Panc1 (cell line): ENCODE measurements at places on chromosomes 16 and 17. TPM values are rescaled to one million over a fixed set of nuclear protein-coding genes. Genes with fewer than 3 reads are reported as not detected.
A peak's percentile ranks its signal among the peaks of the same experiment; 100 is the strongest.

Gene HSF4
- total RNA-seq = 38.6 TPM

Gene PYY
- not detected for total RNA-seq

Gene GFAP
- not detected for total RNA-seq

Gene CD300E
- total RNA-seq = not detected

Gene LRRC45
- total RNA-seq = 29.9 TPM

Gene GPRC5B
- 10.4 TPM for total RNA-seq

DNA sequence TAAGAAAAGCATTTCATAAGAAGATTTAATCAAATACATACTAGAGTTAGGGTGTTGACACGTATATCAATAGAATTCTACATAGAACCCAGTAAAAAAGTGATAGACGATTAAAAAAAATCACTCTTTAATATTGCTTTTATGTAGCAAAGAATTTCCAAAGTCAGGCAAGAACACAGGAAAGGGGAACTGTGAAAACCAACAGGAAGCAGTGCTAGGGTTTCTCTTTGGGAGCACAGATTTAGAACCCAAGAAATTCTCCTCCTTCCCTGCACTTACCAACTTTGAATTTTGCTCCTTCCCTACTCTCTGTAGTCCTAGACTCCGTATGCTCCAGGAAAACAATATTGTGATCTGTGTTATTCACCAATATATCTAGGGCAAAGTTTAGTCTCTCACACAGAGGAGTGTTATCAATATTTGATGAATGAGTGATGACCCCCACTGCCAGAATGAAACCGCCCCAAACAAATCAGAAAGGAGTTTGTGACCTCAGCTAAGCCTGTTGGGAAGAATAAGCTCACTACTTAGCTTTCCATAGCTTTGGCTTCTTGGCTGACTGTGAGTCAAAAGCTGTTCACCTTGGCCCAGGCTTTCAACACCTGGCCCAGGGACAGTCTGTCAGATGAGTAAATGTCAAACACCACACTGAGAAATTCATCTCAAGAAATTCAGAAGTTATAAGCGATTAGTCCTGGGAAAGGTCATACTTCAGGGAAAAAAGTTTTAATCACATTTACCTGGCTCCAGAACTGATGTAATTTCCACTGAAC is 8.6 kb downstream of the RFWD3 start:
- no peak overlapping the region for H3K27ac ChIP-seq
- H3K4me1 ChIP-seq = no peaks in the 10 kb centered on the region; the same call in 1 of the 2 replicates
- DNase-seq = no peak
- no peaks in the 10 kb centered on the region for H3K27me3 ChIP-seq

DNA sequence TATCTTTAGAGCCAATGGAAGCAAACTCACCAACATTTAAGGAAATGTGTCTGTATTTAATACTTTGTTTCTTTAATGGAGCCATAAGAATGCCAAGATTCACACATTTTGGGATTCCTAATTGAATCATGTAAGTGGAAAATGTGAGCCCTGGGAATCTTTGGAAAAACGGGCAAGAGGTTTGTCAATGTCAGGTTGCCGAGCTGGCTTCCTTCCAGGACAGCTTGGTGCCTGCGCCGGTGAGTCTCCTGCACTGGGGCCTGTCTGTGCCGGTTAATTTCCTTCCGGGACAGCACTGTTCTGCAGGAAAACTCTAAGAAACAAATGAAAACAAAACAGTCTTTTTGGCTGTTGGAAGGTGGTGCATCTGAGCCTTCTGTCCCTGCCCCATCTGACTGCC is 210.6 kb downstream of the HAPSTR1 start:
- H3K4me1 ChIP-seq = no peaks in the 10 kb centered on the region
- DNase-seq = no peak
- no peak overlapping the region for H3K27ac ChIP-seq
- H3K36me3 ChIP-seq = no peaks in the 10 kb centered on the region

- no peaks in the 10 kb centered on the region for H3K36me3 ChIP-seq
- DNase-seq = no peak
- H3K27me3 ChIP-seq = no peaks in the 10 kb centered on the region
Observed at GRCh38 chr17:57577751-57578607, 167.1 kb downstream of the CCDC182 start.

GRCh38 chr17:77451245-77451893 is 310.6 kb downstream of the SEC14L1 start:
- DNase-seq = no peak
- no peaks in the 10 kb centered on the region for H3K27me3 ChIP-seq
- no peaks in the 10 kb centered on the region; the same call in 1 of the 2 replicates for H3K36me3 ChIP-seq
- H3K4me3 ChIP-seq = peak overlapping the region; percentile 59
